ENCODE measurements at places on chromosomes 13 and 19.
A peak's percentile ranks its signal among the peaks of the same experiment; 100 is the strongest.

GRCh38 chr19:1357531-1358109 is 26.1 kb upstream of the NDUFS7 start:
- no peak for DNase-seq

DNA sequence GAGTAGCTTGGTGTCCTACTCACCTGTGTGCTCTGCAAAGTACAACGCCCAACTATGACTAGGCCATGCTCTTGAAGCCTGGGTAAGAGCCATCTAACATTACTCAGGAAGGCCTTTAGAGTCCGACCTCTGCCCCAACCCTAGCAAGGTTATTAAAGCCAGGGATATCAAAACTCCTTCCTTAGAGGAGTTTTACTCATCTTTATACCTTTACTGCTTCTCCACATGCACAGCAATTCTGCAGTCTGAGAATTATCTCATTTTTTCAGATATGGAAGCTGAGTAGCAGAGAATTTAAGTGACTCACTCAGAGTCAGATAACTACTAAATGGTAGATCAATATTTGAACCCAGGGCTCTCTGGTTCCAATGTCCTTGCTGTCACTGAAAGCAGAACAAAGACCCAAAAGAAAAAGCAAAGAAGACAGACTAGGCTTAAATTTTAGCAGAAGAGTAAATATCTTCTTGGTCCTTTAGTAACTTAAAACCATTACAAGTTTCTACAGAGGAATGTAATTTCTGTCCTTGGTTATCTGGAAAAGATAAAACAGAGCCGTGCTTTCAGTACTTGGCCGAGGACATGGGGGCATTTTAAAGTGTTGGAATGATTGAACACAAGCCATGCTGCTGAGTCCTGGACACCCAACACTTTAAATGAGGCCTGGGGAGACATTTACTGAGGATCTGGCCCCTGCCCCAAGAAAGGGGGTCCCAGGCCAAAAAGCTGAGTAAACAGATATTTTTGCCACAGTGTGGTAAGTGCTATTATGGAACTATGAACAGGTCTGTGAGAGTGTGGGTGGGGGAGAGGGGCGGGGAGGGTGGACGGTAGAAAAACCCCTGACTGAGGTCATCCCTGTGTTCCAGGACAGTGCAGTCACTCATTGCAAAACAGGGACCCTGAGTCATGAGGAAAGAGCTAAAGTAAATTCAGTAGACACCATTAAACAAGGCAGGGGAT is 18.4 kb upstream of the KPNA3 start:
- DNase-seq = peak; percentile 73

GRCh38 chr19:29966588-29967249 is 24.7 kb downstream of the URI1 start:
- DNase-seq = no peak

- no peak for DNase-seq
Measured at GRCh38 chr19:36152019-36152351, 262 bp downstream of the COX7A1 start.

- DNase-seq = peak; percentile 86
Measured at GRCh38 chr13:76711550-76712182, 174.5 kb downstream of the KCTD12 start.

- DNase-seq = no peak
Measured at GRCh38 chr19:3585301-3586126, at the start of gene GIPC3. Gene GIPC3 (plus strand): TSS chr19:3585478. CDS start chr19:3585598, 120 bp downstream.

DNA sequence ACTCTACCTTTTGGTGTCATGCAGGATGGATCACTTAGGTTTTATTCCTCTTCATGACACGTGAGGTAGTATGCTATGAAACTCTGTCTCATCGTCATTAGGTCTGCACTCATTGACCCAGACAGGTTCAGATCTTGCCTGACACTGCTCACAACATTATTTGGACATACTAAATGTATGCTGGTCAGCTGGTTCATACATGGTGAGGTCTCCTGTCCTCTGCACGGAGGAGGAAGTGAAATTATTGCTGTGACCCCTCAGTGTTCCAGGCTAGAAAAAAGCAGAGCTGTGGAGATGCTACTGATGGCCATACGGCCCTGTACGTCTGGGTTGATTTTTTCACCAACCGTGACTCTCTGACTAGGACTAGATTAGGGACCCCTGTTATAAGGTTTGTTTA is 35.8 kb downstream of the LATS2 start:
- DNase-seq = no peak
